ENCODE measurements at places on chromosomes 1 and 21.

DNA sequence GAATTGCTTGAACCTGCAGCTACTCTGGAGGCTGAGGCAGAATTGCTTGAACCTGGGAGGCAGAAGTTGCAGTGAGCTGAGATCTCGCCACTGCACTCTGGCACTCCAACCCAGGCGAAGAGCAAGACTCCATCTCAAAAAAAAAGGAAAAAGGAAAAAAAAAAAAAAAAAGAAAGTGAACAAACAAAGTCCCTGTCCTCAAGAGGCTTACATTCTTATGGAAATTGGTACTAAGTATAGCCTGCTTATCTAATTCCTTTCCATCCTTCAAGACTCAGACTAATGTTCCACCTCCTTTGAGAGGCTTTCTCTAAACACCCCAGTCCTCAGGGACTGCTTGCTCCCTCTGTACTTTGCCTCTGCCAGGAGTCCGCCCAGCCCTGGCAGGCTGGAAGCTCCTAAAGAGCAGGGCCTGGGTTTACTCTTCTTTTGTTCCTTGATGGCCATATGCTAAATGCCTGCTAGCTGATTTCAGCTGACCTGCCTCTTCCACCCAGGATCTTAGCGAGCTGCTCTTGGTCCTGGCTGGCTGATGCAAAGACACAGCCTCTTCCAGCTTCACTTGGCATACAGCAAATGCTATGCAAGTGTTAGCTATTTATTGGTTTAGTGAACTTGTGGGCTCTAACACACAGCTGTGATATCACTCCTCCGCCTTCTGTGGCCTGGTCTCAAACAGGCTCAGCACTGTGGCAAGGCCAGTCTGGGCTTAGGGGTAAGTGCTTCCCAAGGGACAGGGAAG is 9.8 kb downstream of the SLC9A1 start:
- no peak for DNase-seq

GRCh38 chr1:73801912-73802429 is 396.0 kb downstream of the LRRIQ3 start:
- no peak for DNase-seq

GRCh38 chr1:9868244-9868590 is 41.9 kb downstream of the CTNNBIP1 start:
- no peak for DNase-seq

DNA sequence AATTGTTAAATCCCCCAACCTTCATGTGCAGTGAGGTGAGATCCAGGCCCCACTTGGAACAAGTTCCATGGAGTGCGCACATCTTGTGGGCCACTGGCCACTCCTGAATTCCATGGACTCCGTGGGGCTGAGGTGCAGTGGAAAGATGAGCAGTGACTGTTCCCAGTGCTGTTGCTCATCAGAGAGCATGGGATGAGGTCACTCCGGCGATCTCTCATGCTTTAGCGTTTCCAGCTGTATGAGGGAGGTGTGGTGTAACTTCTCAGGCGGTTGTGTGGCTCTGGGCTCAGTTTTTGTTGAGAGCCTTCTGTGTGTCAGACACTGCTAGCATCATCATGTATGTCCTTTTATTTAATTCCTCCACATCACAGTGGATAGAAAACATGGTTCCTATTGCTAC is 96.2 kb downstream of the GALNT2 start:
- DNase-seq, result no peak

DNA sequence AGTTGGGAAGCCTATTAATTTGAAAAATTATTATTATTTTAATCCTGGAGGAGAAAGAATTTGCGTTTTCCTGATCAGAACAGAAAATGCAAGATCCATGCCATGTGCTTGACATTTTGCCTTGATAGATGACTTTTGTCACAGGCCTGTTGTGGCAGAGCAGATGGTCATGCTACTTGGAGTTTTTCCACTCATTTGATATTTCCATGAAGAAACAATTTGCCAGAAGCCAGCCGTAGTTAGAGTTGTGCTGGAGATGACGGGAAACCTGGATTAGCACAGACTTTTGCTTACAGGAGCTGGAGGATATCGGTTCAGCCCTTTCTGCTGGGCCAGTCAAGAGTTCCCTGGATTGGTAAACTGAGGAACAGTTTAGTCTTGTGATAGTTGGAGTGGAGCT is 3.2 kb downstream of the RCAN3 start:
- DNase-seq, result no peak

GRCh38 chr1:192378276-192378675 is 61.5 kb downstream of the RGS21 start:
- no peak for DNase-seq

DNA sequence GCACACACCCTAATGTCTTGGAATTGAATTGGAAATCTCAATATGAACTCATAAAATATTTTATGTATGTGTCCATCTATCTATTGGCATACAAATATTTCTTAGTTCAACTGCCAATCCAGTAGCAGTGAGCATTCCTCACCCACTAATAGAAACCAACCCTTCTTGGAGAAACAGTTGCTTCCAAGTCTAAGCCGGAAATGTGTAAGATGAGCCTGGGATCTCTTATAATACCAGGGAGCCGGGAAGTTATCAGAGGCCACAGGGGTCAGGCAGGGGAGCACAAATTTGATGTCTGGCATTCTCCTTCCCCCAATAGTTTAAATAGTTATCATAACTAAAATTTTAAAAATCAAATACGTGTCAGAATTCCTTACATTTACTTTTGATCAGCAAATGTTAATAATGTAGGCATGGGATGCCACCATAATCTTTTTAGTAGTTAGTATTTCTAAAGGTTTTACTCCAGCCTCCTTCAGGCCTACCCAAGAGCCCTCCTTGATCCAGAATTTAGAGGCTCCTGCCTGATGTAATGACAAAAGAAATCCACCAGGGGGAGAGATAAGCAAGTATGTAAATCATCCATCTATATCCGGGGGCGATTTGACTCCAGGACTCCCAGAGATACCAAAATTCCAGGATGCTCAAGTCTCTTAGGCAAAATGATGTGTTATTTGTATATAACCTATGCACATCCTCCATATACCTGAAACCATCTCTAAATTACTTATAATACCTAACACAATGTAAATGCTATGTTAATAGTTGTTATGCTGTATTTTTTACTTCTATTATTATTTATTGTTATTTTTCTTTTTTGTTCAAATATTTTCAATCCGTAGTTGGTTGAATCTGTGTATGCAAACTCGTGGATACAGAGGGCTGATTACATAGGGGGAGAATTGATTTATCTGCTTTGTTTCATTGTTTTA is 218.7 kb upstream of the COA6 start:
- DNase-seq, result no peak

DNA sequence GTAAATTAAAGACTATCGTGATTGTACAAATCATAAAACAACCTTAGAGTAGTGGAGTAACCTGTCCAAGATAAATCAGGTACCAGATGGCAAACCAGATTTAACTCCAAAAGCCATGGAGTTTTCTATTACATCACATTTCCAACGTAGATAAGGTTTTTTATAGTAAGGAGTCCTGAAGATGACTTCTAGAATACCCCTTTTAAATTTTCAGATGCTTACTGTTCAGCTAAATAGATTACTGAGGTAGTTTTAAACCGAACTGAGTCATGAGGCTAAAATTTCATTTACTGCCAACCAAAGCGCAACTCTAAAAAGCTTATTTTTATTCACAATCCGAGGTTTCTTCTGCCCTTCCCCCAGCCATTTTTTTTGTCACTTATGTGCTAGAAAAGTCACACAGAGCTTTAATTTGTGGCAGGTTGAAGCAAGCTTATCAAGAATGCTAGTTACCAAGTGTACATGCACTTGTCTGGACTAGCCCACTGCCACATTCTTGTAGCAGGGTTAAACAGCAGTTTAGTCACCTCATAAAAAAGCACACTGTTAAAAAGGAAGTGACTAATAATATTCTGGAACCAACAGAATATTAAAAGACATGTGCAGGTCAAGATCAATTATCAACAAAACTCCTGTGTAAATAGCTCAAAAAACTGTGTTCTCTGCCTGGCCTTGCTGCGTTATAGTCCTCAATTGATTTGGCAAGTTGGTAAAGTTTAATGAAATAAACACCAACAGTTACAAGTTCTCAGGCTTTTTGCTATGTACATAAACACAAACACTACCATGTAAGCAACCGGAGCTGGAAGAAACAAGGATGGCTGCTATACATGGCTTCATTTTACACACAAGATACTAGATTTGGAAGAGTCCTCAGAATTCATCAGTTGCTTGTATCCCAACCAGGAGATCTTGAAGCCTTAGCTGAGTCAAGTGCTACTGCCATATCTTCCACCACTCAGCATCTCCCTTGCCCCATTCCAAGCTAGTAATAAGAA is 180.3 kb upstream of the DMRTA2 start:
- no peak for DNase-seq

DNA sequence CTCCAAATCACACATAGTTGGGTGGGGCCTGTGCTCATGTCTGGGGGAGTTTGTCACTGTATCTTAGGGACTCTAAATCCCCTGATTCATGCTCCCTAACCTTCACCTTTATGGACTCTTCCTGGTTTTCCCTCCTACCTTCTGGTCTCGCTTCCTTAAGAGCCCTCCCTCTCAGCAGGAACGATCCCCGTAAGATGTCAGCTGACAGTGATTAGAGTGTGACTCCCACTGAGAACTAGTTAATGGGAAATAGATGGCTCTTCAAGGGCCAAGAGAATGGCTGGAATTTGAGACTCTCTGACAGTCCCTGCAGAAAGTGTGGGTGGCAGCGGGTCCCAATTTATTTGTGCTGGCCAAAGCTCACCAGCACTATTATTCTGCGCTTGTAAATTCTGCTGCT is 22.0 kb downstream of the LYPD8 start:
- DNase-seq, result no peak

All from activated B cell treated with CpG ODN at 0.5 μM for 24 hours (primary cell).